ACHN (cell line): ENCODE measurements at places on chromosomes 12 and 14.

DNA sequence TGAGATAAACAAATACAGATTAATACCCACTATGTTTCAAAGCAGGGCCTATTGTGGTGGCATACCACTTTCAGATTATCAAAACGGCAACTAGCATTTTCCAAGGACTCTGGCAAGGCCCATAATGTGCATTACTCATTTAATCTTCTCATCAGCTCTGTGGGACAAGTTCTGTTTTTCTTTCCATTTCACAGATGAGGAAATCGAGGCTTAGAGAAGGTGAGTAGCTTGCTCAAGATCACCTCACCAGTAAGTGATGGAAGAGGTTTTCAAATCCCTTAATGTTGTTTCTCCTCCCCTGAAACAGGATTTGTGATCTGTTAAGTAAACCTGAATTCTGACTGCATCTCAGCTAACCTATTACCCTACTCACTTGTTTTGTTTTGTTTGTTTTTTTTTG lies 3.9 kb upstream of the PYGL start:
- no peak for DNase-seq

GRCh38 chr14:61041704-61042103 lies 60.7 kb downstream of the SLC38A6 start:
- no peak for DNase-seq

GRCh38 chr14:43438056-43438455 lies 1069.0 kb downstream of the FSCB start:
- DNase-seq: no peak

DNA sequence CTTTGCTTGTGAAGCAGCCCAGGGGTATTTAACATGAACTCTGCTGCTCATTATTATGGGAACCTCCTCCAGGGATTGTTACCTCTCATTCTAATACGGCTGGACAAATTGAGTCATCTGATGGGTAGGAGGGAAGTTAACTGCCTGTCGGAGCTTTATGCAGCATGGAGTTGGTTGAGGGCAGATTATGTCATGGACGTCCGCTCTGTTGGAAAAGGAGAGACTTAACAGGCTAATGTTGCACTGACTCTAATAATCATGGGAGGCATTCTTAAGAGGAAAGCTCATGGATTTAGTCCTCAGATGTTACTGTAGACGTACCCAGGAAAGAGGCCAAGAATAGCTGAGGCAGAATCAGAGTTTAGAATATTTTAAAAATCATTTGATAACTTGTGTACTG lies 9.9 kb downstream of the POP5 start:
- no peak for DNase-seq
